ENCODE measurements at places on chromosomes 1 and 21.

GRCh38 chr1:167911413-167911812 is 2.5 kb downstream of the ADCY10 start:
- DNase-seq = no peak

GRCh38 chr1:66831529-66832239 is 30.6 kb upstream of the INSL5 start:
- DNase-seq = peak; percentile 15

DNA sequence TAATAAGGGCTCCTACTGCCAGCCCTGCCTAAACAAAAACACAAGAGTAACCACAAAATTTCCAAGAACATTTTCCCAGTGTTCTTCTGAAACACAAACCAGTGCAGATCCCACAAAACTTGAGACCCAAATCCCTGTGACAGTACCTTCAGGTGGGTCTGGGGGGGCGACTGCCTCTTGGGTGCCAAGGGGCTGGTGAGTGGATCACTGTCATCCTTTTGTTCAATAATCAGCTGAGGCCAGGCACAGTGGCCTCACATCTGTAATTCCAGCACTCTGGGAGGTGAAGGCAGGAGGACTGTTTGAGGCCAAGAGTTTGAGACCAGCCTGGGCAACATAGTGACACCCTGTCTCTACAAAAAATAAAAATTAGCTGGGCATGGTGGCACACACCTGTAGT is 87.6 kb downstream of the GLIS1 start:
- DNase-seq = no peak

DNA sequence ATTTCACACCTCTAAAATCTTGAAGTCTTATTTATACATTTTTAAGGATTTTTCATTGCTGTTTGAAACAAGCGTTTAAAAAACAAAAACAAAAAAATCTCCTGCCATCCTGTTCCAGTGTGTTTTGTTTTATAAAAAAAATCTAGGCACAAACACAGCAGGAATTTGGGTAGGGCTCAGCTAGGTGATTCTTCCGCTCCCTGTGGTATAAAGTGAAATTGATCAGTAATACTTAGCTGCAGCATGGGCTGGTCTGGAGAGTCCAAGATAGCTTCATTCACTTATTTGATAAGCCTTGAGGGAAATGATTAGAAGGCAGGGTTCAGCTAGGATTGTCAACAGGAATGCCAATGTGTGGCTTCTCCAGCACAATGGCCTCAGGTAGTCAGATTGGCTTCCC is 25.7 kb downstream of the ATF3 start:
- DNase-seq = no peak

DNA sequence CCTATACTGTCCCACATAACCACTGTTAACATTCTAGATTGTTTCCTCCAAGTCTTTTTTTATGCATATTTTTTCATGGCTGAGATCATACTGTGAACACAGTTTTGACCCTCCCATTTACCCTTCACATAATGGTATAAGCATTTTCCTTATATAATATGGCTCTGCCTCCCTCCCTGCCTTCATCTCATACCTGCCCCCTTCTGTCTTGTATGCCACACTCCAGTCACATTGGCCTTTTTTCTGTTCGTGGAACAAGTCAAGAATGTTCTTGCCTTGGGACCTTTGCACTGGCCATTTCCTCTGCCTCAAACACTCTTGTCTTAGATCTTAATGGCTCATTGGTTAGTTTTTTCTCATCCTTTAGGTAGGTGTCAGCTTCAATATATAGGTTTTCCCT is 24.3 kb upstream of the ELAVL4 start:
- DNase-seq = no peak

DNA sequence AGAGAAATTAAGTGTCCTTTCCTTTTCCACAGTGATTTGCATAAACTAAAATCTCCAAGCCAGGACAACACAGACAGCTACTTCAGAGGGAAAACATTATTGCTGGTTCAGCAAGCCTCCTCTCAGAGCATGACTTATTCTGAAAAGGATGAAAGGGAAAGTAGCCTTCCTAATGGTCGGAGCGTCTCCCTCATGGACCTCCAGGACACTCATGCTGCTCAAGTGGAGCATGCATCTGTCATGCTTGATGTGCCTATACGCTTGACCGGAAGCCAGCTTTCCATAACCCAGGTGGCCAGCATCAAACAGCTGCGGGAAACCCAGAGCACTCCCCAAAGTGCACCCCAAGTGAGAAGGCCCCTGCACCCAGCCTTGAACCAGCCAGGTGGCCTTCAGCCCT is 39.1 kb downstream of the CLEC20A start:
- DNase-seq = no peak

- no peak for DNase-seq
Observed at GRCh38 chr1:211938561-211938997, 96.8 kb downstream of the INTS7 start.

- no peak for DNase-seq
Observed at GRCh38 chr1:241637604-241638003, 2.6 kb downstream of the CHML start.

- no peak for DNase-seq
Observed at GRCh38 chr1:192600275-192600674, 24.7 kb downstream of the RGS1 start.

DNA sequence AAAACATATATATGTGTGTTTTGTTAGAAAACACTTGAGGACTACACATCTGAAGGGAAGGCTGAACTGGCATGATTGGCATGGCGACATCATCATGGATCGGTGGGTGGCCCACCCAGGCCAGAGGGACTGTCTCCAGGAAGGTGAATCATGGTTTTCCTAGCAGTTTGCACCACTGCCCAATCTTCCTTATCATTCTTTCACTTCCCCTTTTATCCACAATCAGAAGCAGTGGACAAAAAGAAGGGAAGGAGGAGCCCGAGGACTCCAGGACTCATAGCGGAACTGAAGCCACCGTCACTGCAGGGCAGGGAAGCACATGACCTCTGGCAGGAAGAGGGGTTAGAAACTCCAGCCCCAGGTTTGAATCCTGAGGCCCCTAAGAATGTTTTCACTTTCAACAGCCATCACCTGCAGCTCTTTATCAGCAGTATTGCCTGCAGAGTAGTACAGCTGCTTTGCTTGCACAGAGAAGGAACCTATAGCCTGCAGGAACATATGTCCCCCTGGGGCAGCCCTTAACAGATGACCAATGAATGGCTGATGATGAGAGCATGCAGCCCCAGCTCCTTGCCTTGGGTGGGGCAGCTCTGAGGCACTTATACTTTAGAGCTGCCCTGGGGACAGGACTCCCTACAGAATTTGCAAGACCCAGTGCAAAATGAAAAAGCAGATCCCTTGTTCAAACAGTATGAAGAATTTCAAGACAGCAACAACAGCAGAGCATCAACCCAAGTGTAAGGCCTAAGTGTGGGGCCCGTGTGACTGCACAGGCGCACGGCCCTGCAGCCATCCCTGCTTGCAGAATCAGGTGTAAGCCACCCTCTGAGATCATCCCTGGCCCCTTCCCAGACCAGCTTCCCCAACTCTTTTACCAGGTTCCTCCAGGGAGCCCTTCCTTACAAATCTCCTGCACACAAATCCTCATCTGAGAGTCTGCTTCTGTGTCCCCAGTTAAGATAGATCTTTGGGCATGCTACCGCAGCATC is 241.8 kb upstream of the IRF2BP2 start:
- peak; percentile 53 for DNase-seq
